Purkinje cell (primary cell): ENCODE measurements at places on chromosomes 2 and 18. TPM values are rescaled to one million over a fixed set of nuclear protein-coding genes. Genes with fewer than 3 reads are reported as not detected.

Gene NAB1
- 8.4 and 8.7 TPM in 2 replicates for polyA plus RNA-seq

Gene SERPINE2
- polyA plus RNA-seq, result 84.4 and 104 TPM in 2 replicates

Gene DCC
- 1.4 and 2.2 TPM in 2 replicates for polyA plus RNA-seq

Gene RAMP1
- polyA plus RNA-seq, result 23.2 and 38.6 TPM in 2 replicates

Gene KLHL29
- polyA plus RNA-seq, result 3.2 and 5.2 TPM in 2 replicates

Gene ANKRD30BL
- 0.35 TPM in 1 of 2 replicates, not detected in the other for polyA plus RNA-seq

Gene SCN2A
- polyA plus RNA-seq, result 47.8 and 111 TPM in 2 replicates

Gene LIMS3
- not detected in 2 replicates for polyA plus RNA-seq

Gene PTPRN
- polyA plus RNA-seq, result 89.5 and 103 TPM in 2 replicates

Gene AQP12B
- not detected in 2 replicates for polyA plus RNA-seq

Gene AKAIN1
- 425 and 444 TPM in 2 replicates for polyA plus RNA-seq

Gene MYOM1
- polyA plus RNA-seq, result 3.7 and 3.9 TPM in 2 replicates
